ENCODE measurements at places on chromosomes 16 and 17.

DNA sequence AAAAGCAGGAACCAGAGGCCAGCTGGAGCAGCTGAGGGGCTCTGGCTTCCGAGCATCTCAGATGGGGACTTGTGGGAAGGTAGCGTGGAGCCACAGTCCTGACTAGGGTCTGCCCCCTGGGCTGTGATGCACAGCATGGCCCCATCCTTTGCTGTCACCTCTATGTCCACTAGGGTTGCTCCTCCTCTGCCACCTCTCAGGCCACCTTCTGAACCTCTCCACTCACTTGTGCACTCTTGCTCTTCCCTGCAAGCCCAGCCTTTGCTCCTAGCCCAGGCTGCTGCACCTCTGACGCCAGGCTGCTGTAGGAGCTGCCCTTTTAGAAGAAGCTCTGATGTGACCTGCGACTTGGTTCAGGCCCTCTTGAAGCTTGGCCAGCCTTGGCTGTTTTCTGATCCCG lies 24.3 kb upstream of the SMPD3 start:
- DNase-seq: no peak

DNA sequence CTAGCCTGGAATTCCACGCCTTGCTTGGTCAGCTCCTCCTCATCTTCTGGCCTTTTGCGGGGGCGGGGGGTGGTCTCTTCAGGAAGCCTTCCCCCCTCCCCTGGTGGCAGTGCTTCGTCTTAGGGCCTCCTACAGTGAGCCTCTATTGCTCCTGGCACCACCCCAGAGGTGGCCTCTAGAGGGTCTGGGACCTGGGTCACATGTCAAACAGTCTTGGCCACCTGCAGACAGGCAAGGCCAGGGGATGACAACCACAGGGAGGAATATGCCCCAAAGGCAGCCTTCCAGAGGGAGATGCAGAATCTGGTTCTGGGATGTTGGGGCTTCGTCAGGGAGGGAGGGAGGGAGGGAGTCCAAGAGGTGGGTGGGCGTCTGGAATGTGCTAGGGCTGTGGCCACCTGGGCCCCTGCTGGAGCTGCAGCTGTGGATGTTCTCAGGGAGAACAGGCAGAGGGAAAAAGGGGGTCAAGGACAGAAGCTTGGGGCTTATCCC lies 50.6 kb downstream of the SMPD3 start:
- no peak for DNase-seq

GRCh38 chr17:45828171-45828570 lies 16.5 kb upstream of the SPPL2C start:
- no peak for DNase-seq

DNA sequence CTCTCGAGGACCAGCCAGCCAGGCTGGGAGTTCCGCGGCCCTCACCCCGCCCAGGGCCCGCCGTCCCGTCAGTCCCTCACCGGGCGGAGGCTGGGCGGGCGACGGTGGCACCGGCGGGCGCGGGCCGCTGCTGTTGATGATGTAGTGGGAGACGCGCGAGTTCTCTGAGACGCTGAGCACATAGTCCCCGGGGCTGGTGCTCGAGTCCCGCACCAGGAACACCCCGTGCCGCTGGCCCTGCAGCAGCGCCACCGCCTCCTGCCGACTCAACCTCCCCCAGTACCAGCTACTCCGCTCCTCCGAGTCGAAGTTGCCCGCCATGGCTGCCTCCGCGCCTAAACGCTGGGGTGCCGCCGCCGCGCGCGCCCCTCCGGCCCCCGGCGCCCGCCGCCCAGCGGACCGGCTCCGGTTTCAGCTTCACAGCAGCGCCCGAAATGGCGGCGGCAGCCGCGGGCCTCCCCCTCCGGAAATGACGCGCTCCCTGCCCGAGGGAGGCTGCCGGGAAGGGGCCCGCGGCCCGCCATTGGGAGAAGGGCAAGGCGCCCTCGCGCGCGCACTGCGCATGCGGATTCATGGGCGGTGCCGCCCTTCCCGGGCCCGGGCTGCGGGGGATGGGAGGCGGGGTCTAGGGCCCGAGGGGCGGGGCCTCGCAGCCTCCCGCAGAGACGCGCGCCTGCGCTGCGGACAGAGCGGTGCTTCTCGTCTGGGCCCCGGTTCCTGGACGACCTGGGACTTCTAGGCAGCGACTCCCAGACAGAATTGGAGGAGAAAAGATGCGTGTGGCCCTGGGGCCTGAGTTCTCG lies at the start of gene CRK:
CRK (minus strand) TSS at position 436 of the 803 bp plus-strand sequence; CDS start at position 321, 115 bp downstream.
- DNase-seq: peak; percentile 85

- no peak for DNase-seq
Observed at GRCh38 chr17:64264891-64265290, 1.8 kb upstream of the TEX2 start.

- DNase-seq: no peak
Observed at GRCh38 chr17:42409523-42410318, 13.3 kb downstream of the CAVIN1 start.

DNA sequence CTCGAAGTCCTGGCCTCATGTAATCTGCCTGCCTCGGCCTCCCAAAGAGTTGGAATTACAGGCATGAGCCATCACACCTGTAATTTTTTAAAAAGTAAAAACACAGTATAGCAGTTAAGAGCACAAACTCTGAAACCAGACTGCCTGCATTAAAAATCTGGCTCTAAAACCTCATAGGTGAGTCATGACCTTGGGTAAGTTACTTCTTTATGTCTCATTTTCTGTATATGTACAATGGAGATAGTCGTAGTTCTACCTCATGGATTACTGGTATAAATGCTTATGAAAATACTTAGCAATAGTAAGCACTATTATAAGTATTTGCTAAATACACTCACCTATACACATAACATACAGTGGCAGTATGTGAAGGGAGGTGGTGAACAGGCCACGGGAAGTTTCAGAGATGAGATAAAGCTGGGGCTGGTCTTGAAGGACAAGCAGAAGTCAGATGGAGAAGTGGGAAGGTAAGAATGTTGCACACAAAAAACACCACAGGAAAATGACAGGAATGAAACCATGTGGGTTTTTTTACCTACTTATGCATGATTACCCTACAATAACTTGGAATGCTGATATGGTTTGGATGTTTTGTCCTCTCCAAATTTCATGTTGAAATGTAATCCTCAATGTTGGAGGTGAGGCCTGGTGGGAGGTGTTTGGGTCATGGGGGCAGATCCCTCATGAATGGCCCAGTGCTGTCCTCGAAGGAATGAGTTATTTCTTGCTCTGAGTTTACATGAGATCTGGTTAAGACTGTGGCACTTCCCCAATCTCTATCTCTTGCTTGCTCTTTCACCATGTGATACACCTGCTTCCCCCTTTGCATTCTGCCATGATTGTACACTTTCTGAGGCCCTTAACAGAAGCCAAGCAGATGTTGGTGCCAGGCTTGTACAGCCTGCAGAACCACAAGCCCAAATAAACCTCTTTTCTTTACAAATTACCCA lies 33.9 kb downstream of the ZNF652 start:
- DNase-seq: no peak

GRCh38 chr17:4728124-4728523 lies 3.1 kb upstream of the MED11 start:
- DNase-seq: no peak

DNA sequence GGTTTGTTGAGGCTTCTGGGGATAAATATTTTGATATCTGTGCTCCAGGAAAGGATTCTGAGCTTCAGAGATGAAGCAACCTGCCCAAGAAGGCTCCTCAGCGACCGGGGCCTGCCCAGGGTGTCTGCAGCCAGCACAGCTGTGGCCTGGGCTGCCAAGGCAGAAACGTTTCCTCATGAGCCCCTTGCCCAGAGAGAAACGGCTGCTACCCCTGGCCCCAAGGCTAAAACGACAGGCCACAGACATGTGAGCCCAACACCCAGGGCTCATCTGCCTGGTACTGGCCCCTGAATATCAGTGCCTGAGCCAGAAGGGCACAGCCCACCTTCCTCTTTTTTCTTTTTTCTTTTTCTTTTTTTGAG lies 45.4 kb upstream of the RASD1 start:
- no peak for DNase-seq

DNA sequence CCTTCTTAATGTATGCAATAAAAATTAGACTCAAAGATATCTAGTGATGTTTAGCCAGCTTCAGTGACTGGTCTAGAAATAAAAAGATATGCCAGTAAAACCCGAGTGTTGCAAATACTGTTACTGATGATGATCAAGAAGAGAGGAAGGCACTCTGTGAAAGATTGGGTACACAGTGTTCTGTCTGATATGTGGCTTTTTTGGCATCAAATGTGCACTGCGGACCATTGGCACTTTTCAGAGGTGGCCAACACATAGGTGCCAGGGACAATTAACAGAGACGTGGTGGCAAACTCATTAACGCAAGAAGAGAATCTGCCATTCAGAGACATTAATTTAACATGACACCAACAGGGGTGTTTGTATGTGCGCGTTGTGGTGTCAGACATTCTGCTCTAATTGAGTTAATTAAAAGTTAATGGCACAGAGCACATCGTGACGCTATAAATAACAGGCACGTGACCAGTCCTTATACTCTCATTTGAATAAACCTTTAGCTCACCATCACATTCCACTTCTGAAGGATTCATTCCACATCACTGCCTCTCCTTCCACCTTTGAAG lies 549.3 kb upstream of the HSBP1 start:
- DNase-seq: no peak

DNA sequence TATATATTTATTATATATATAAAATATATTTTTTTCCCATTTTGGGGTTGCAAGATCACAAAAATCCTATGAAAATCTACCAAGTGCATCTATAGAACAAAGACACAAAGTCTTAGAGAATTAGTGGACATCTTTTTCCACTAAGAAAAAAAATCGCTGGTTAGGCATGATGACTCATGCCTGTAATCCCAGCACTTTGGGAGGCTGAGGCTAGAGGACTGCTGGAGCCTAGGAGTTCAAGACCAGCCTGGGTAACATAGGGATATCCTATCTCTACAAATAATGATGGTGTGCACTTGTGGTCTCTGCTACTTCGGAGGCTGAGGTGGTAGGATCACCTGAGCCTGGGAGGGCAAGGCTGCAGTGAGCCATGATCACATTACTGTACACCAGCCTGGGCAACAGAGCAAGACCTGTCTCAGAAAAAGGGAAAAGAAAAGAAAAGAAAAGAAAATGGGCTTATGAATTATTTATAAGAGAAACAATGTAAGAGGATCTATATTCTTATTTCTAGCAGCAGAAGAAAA lies 185.1 kb upstream of the PSMD7 start:
- no peak for DNase-seq

DNA sequence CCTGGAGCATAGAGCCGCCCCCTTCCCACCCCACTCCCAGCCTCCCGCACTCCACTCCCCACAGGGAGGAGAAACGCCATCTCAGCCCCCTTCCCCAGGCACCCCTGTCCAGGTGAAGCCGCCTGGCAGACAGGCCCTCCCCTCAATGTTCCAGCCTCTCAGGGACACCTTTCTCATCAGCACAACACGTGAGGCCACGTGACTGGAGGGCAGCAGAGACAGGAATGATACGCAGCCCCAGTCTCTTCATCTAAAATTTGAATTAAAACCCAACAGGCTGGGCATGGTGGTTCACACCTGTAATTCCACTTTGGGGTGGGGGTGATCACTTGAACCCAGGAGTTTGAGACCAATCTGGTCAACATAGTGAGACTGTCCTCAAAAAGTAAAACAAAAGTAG lies 20.2 kb upstream of the AATK start:
- DNase-seq: no peak

GRCh38 chr17:12730421-12730820 lies 58.9 kb upstream of the ARHGAP44 start:
- no peak for DNase-seq

DNA sequence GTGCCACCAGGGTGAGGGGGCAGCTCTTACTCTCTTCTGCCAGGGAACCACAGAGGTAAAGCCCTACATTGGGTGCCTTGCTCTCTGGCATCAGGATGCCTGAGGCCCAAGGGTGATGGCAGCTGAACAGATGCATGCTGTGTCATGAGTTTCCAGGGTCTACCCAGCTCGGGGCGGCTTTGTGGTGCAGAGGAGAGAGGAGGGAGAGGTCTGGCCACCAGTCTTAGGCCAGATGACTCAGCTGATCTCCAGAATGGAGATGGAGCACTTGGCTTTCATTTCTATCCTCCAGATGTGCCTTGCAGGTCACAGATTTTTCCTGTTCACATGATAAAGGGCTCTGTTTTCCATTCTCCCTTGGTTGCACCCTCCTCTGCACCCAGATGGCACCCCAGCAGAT lies 23.6 kb upstream of the USP22 start:
- no peak for DNase-seq

DNA sequence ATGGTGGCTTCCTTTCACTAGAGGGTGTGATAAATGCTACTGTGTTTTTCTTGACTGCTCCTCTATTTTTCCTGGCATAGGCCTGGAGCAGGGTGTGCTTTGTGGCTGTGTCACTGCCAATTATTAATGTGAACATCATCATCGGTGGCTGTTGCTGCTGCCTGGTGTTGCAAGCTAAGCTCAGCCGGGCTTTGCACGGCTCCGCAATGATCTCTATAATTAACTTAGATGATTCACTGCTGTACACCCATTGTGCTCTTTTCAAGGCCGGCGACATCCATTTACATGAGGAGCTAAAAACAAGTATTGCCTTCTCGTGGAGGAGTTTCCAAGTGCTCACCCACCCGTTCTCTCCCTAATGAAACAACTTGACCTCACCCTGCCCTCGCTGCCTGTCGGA lies 160.1 kb upstream of the IRX3 start:
- no peak for DNase-seq

Measured in T47D (cell line).